ENCODE measurements at places on chromosomes 7 and 10.

DNA sequence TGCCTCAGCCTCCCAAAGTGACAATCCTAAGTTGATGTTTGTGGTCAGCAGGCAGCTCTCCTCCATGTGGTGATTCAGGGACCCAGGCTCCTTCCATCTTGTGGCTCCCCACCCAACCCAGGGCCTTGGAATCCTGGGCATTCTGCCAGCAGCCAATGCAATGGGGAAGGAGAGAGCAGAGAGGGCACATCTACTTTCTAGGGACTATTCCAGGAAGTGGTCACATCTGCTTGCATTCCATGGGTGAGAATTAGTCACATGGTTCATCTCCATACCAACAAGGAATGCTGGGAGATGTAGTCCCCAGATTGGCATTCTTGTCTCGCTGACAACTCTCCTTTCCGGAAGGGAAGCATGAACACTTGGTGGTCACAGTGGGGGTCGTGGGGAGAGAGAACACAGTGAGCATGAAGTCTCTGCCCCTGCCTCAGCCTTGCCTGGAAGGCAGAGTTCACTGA is 9.9 kb upstream of the SRRM3 start:
- DNase-seq, result peak; percentile 51

- DNase-seq, result no peak
Measured at GRCh38 chr7:22427104-22427503, 70.2 kb upstream of the RAPGEF5 start.

DNA sequence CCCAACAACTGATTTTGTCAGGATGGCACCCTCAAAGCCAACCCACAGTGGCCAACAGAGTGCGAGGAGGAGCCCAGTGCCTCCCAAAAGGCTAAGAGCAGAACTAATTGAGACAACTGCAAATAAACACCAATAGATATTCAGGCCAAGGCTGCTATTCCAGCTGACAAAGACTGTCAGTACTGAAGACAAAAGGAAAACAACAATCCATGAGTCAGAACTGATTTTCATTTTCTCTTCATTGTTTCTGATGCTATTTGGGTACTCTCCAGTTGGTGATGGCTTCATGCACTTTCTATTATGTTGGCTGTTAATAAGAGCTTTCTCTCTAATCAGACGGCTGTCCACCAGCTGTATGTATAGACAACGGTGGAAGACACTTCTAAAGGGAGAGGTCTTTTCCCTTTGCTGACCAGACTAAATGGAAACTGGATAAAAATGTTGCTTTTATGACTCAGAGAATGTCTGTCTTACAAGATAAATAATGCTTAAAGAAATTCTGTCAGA is 515.9 kb downstream of the PARD3 start:
- peak; percentile 39 for DNase-seq

DNA sequence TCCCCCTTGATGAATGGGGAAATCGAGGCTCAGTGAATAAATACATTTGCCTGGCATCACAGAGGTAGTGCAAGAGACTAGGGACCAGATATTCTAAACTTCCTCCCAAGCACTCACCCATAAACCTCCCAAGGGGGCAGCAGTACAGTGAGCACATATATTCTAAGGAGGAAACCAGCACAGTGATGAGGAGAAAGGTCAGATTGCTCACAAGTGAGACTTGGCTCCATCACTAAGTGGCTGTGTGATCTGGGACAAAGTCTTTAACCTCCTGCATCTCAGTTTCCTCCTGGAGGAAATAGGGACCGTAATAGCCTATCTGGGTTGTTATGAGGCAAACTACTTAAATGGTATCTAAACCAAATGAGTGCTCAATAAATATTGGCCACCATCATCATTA is 4.3 kb downstream of the PLXNA4 start:
- DNase-seq, result no peak

- DNase-seq, result peak; percentile 50
Measured at GRCh38 chr10:71285180-71285545, 33.9 kb upstream of the SLC29A3 start.

GRCh38 chr10:93393211-93393610 is 88.9 kb downstream of the MYOF start:
- DNase-seq, result no peak

DNA sequence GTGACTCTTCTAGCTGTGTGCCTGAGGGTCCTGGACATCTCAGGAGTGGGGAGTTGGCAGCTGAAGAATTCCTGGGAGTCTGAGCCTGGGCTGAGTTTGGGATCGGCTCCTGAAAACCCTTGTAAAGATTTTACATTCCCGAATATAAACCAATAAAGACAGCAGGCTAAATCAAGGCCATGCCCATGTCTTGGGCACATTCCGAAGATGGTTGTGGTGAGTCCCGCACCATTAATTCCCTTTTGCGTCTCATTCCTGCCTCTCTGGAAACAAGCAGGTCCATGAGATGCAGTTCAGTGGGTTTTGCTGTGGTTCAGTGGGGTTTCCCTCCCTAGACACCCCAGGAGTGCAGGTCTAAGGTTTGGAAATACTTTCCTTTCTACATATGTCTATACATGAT is 90.9 kb downstream of the COL26A1 start:
- DNase-seq, result no peak

DNA sequence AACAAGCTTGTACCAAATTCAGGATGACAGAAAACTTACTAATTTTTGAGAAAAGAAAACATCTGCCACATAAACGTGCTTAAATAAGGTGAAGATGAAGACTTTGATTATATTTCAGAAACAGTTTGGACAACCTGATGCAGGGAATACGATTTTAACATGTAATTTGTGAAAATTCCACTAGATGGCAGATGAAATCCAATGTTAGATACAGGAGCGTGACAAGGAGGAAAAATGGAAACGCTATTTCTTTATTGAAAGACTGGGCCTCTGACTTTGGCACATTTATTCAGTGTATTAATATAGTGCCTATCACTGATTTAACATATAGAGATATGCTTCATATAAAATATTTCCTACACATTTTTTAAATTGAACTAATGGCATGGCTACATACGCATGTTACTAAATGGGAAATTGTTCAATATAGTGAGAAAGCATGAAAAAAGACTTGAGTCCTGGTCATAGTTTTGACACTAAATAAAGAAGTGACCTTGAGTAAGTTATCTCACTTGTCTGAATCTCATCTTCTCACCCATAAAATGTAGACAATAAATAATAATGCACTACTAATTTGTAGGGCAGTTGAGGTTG is 60.7 kb downstream of the CD36 start:
- peak; percentile 60 for DNase-seq

DNA sequence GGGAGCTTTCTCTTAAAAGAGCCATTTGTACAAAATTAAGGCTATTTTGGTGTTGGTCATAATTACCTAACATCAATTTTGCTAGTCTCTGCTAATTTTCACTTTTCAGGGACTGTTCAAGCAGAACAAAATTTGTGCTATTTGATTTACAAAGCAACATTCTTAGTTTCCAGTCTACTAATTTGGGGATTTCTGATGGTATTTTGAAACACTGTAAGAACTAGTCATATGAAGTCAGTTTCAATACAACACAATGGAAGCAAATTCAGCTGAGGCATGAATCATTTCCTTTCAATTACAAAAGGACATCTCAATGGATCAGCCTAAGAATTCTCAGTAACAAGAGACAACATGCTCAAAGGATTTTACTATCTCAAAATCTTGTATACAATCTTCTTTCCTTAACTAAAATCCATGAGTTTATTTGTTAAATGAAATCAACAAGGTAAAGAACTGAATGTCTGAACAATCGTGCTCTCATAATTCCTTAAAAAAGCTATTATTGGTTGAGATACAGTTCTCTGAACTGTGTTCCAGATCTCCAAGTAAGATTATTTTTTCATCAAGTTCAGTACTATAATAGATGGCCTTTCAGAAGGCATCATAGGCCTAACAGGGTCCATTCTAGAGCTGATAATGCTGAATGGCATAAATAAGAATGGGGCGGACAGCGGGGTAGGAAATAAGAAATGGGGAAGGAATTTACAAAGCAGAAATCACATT is 144.6 kb downstream of the NRCAM start:
- DNase-seq, result no peak

DNA sequence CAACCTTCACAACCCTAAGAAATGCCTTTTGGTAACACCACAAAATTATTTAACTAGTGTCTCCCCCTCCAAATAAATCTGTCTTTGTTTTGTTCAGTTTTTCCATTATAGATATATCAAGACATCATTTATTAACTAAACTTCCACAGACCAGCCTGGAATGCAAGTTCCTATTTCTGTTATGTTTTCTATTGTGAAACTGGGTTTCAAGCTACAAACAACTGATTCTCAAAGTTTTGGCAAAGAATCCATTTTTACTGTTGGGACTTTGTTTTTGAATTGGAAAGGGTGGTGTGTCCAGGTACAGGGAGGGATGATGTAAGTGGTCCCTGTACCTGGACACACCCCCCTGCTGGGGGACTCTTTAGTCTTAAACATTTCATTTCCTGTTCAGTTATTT is 36.2 kb downstream of the STAMBPL1 start:
- no peak for DNase-seq

GRCh38 chr7:93949423-93949822 is 27.9 kb downstream of the GNG11 start:
- no peak for DNase-seq

- DNase-seq, result no peak
Measured at GRCh38 chr7:92131764-92132330, 2.4 kb downstream of the CYP51A1 start.

All from NCI-H2081 (cell line).